Calu3 (cell line): ENCODE measurements at places on chromosomes 4 and X.
A peak's percentile ranks its signal among the peaks of the same experiment; 100 is the strongest.

DNA sequence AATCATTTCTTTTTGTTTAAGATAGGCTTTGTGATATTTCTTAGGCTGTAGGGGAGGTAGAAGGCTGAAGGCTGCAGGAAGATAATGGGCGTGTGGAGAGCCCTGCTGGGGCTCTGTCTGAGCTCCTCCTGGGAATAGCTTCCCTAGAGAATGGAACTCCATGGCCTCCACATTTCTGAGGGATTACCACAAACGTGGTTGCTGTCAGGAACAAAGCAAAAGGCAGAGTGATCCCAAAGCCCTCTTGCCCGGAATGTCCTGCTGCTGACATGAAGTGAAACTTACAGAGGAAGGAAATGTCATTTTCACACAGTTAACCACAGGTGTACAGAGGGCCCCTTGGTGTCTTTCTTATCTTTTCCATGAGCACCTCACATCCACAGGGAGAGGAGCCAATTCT, 89.3 kb downstream of the DDIT4L start:
- no peak for DNase-seq

GRCh38 chrX:27823812-27824211, 16.0 kb downstream of the MAGEB10 start:
- DNase-seq: no peak

- no peak for DNase-seq
Measured at GRCh38 chrX:135395064-135395463, 26.7 kb upstream of the SMIM10L2A start.

GRCh38 chr4:123624959-123625358, 228.4 kb downstream of the SPRY1 start:
- no peak for DNase-seq

DNA sequence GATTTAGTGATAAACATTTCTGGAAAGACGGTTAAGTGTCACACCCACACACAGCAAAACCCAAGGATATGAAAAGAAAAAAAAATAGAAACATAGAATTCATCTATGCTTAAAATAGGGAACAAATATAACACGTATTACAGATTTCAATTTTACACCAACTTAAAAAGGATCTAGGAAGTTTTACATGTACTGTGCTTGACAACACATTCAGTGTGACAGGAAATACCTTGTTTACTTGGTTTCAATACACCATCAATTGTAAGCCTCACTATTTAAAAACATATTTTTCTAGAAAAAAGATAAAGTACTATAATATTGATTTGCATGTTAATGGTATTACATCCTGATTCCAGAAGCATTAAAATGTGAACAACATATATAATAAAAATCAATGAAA, 77.0 kb upstream of the SPRY1 start:
- no peak for DNase-seq

GRCh38 chrX:10725071-10725470, 104.7 kb upstream of the MID1 start:
- DNase-seq: no peak

GRCh38 chrX:103999234-103999633, 14.3 kb downstream of the H2BW1 start:
- DNase-seq: no peak

DNA sequence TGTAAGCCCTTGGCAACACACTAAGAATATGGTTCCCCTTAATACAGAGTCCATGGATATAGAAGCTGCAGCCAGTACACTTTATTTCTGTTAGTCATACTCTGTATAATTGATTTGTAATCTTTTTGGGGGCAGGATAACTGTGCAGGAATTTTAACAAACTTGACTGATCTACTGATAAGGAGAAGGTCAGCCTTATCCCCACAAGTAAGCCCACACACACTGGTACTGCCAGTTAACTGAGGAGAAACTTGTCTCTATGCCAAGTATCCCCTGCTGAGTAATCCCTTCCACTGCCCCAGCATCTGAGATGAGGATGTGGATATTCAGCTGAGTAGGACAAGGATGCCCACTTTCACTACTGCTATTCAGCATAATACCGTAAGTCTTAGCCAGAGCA, 154.9 kb upstream of the CXXC4 start:
- no peak for DNase-seq

GRCh38 chr4:119679251-119679650, 50.6 kb upstream of the PDE5A start:
- no peak for DNase-seq

GRCh38 chr4:18401868-18402267, 380.3 kb upstream of the LCORL start:
- DNase-seq: no peak

GRCh38 chrX:85573801-85574200, 194.3 kb upstream of the POF1B start:
- no peak for DNase-seq

DNA sequence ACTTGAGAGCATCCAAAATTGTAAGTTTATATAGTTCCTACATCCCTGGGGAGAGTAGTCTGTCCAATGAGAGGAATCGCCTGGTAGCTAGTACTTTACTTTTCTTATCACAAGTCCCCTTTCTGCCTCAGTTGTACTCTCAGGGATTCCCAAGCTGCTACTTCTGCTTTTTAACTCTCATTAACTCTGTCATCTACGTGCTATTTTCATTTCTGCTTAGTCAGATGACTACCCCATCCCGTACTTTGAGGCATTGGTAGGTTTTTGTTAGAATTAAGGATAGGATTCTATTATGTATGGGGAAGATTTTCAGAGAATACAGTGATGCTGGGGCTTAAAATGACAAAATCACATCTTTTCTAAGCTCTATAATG, 24.7 kb downstream of the RBPJ start:
- no peak for DNase-seq

DNA sequence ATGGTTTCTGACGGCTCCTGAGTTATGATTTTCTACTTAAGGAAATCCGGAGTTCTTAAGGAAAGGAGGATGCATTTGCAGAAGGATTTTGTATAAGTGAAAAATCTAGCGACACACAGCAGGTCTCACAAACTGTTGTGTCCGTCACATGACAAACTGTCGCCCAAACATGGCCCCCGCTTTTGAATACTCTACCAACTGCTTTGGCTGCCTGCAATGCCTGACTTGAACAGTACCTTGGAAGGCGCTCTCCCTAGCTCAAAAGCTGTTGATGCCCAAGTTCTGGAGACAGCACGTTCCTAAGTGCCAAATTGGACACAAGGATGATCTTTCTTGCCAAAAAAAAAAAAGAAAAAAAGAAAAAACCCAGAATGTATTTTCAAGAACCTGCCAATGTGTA, 103.2 kb downstream of the ENPP6 start:
- no peak for DNase-seq

- DNase-seq: peak; percentile 55
Measured at GRCh38 chr4:185115827-185116232, 27.2 kb upstream of the SLC25A4 start.

GRCh38 chrX:115968436-115969252, 201.9 kb upstream of the AGTR2 start:
- DNase-seq: peak; percentile 63

- no peak for DNase-seq
Measured at GRCh38 chrX:42442745-42443144, 335.2 kb downstream of the PPP1R2C start.

DNA sequence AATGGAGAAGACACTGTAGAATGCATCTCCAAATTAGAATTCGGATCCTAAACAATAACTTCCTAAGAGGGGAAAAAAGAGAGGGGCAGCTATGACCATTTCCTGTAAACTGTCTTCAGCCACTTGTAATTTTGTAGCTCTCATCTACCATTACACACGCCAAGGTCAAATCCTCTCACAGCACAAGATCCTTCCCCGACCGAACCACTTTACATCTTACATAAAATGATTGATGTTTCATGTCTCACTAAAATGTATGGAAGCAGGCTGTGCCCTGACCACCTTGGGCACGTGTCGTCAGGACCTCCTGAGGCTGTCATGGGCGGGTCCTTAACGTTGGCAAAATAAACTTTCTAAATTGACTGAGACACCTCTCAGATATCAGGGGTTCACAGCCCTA, 24.1 kb upstream of the PBDC1 start:
- peak; percentile 8 for DNase-seq

DNA sequence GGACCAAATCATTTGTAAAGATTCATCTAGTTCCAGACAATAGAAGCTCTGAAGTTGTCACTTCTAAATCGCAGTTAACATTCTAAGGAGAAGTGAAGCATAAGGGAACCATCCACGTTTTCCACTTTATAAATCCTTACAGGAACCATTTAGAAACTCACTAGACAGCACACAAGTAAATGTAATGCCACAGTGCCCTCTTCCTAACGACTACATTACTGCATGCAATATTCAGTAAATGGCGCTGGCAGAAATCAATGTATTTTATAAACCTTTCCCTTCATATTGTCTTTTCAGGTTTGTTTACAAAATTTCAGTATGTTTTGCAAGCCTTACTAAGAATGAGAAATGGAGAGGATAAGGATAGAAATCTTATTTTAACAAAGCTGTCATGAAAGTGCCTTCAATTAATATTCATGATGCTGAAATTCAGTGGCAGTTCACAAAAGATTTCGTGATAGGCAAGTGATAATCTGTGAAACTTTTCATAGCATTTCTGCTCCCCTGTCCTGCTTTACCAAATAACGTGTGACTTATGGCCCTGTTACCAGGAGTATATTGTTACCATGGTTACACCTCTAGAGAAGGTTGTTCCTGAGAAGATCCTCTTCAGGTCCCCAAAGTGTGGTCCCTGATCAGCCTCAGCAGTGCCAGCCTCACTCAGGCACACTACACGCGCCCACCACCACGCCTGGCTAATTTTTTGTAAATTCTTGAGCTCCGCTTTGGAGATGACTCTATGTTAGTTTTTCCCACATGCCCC, 54.2 kb downstream of the TMA16 start:
- DNase-seq: peak; percentile 18

GRCh38 chr4:146793727-146794126, 151.9 kb downstream of the TTC29 start:
- DNase-seq: no peak

DNA sequence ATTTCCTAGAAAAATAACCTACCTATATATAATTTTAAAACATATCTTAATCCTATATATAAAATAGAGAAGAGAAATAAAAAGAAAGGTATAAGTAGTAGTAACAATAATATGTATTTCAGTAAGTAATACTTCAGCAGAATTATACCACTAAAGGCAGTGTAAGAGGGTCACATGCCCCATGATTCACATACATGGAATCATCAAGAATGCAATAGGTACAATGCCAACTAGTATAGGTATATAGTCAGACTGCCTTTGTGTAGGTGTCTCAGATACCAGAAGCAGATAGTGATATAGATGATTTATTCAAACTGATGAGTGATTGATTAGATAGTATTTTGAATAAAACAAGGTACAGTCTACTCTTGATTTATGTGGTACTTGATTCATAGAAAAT, 9.4 kb downstream of the AIMP1 start:
- DNase-seq: no peak
